ENCODE measurements at places on chromosomes 1 and 21.

- no peak for DNase-seq
Observed at GRCh38 chr21:38242061-38242460, 14.7 kb upstream of the KCNJ15 start.

DNA sequence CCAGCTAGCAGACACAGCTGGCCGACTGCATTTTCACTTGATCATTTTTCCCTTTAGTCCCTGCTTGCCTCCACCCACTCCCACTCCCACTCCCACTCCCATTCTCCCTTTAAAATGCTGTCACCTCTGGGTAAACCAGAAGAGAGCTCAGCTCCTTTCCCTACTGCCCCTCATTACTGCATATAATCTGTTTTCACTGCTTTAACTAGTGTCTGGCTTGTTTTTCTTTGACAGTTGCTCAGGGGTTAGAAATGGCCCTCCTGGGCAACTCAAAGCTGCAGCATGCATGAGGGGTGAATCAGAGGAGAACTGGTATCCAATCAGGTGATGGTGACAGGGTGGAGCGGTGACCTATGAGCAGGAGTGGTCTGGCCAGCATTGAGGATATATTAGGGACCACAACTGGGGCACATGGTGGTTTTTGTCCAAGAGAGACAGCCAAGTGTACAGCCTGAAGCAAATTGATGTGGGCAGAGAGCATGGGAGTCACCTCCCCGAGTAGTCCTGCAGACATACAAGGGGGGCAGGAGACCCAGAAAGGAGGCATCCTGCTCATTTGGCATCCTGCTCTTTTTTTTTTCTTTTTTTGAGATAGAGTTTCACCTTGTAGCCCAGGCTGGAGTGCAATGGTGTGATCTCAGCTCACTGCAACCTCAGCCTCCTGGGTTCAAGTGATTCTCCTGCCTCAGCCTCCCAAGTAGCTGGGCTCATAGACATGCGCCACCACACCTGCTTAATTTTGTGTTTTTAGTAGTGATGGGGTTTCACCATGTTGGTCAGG is 42.6 kb upstream of the SRSF10 start:
- DNase-seq: no peak

GRCh38 chr1:33931111-33931475 is 67.2 kb downstream of the HMGB4 start:
- DNase-seq: no peak

GRCh38 chr1:33392639-33393038 is 38.3 kb downstream of the PHC2 start:
- DNase-seq: no peak

Data from CD4-positive, alpha-beta T cell treated with Interleukin-12 subunit alpha and Interleukin-12 subunit beta, for 1 hour (primary cell).